ENCODE measurements at places on chromosomes 1 and 21.
A peak's percentile ranks its signal among the peaks of the same experiment; 100 is the strongest.

- no peak for DNase-seq
Observed at GRCh38 chr1:205355075-205355453, 1.7 kb downstream of the KLHDC8A start.

DNA sequence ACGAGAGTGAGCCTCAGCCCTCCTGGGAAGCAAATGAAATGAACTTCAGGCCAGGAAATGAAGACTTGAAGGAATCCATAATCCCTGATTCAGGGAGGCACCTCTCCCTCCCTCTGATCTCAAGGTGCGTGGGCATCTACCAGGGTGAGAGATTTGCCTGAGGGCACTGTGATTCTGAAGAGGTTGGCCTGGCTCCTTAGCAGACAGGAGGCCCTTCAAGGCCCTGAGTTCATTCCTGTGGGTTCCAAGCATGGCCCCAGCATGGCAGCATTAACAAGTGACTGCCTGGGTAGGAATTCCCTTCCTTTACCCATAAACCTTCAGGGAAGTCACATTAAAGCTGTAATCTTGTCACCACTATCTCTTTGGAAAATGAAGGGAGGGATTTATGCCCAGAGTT lies 29.8 kb upstream of the IFNGR2 start:
- no peak for DNase-seq

DNA sequence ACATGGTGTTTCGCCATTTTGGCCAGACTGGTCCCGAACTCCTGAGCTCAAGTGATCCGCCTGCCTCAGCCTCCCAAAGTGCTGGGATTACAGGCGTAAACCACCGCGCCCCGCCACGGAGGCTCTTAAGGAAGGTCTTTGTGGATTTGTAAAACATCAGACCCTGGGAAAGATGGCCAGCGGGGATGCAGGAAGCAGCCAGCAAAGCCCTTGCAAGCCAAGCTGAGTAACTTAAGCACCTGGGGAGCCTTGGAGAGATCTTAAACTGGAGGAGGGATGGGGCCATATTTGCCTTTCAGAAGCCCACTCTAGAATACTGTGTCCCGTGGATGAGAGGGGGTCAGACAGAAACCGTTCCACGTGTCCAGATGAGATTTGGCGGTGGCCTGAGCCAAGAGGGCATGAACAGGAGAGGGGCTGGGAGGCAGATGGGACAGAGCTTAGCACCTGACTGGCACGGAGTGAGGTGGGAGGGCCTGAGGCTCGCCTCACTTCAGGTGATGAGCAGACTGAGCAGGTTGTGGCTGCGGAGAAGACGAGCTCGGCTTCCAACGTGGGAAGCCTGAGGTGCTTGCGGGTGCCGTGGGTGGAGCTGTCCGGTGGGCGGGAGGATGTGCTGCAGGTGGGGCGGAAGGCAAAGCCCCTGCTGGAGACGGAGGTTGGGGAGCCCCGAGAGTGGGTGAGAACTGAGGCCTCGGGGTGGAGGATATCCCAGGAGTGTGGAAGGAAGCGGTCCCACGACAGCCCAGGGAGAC lies 11.7 kb downstream of the C1orf216 start:
- peak; percentile 39 for DNase-seq

GRCh38 chr1:56512724-56513494 lies 66.5 kb downstream of the PLPP3 start:
- DNase-seq, result no peak

- no peak for DNase-seq
Observed at GRCh38 chr1:224045556-224045955, 68.4 kb upstream of the FBXO28 start.

GRCh38 chr1:186937016-186937670 lies 108.4 kb downstream of the PLA2G4A start:
- DNase-seq, result no peak

- no peak for DNase-seq
Observed at GRCh38 chr1:211830055-211830327, 572 bp downstream of the LPGAT1 start.

- no peak for DNase-seq
Observed at GRCh38 chr21:42289926-42290325, 25.3 kb downstream of the TFF3 start.

DNA sequence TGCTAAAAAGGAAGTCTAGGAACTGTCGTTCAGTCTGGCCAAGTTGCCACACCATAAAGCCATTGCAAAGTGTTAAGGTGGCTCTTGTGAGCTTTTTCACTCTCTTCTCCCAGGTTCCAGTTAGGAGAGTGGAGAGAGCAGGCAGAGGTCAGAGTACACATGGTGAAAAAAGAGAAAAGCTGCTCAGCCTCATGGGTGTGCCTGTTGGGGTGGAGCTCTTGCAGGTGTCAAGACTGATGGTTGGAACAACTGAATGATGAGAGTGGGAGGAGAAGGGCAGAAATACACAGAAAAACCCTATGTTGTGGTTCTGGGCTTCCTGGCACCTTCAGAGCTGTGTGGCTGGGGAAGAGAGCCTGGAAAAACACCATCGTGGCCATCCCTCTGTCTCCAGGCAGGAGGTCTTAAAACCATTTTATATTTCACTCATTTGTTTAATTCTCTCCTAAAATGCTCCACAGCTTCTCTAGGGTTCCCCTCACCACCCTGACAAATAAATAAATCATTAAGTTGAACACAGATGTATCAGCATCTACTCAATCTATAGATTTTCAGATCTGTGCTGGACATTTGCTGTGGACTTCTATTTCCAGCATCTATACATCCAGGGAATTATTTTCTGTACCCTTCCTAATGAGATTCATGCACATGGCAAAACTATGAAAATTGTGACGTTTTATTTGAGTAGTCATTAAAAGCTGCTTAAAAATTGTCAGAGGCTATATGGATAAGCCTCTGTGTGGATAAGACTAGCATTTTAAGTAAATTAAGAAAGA lies 17.5 kb downstream of the UBASH3A start:
- peak; percentile 87 for DNase-seq

DNA sequence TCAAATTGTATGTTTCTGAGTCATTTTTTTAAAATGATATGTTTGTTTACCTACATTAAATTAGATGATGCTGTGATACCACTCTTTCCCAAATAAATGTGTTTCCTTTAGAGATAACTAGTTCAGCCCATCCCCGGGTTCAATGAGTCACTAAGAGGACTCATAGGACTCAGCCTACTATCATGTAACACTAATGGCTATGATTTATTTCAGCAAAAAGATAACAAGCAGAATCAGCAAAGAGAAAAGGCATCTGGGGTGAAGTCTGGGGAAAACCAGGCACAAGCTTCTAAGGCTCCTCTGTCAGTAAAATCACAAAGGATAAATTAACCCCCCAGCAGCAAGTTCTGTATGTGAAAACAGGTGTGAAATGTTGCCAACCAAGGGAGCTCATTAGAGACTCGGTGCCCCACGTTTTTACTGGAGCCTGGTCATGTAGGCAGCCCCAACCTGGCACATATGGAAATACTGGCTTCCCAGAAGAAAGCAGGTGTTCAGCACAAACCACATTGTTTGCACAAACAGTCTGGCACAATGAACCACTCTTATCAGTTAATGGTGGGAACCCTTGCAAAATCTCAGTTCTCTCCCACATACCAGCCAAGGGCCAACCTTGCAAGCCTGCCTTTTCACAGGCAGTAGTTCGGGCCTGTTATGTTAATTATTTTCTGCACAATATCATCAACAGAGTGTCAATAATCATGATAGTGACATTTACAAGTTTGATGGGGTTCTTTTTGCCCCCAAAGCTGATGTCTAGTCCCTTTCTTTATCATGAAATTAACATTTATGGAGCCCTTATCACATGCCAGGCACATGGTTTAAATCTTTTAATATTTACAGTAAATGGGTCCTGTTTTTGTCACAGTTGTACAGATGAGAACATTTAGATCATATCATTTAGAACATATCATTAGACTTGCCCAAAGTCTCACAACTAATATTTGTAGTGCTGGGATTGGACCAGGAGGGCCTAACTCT lies 23.1 kb upstream of the CNN3 start:
- DNase-seq, result peak; percentile 25

- DNase-seq, result no peak
Observed at GRCh38 chr1:91781901-91782622, 103.9 kb downstream of the TGFBR3 start.

GRCh38 chr1:213759359-213760181 lies 228.2 kb upstream of the PROX1 start:
- DNase-seq, result no peak

GRCh38 chr1:2289607-2290006 lies 61.5 kb downstream of the SKI start:
- no peak for DNase-seq

DNA sequence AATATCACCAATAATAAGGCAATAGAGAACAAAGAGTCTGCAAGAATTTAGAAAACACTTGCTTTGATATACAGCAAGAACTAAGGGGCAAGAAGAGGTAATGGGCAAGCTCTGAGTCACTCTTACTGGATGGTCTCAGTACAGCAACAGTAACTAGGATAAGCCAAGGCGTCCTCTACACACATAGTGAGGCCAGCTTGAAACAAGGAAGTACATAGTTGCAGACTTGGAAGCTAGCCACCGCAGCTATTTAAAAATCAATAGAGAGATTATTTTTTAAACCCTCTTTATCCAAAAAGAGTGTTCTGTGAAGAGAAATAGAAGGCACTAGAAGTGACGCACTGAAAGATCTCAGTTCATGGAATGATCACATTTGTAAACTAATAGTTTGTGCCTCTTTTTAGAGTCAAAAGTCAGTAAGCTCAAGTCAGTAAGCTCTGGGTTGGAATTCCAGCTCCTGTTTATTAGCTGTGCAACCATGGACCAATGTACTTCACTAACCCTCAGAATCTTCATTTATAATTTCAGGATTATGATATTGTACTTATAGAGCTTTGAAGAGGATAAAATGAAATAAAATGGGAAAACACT lies 118.6 kb downstream of the AKT3 start:
- DNase-seq, result no peak

DNA sequence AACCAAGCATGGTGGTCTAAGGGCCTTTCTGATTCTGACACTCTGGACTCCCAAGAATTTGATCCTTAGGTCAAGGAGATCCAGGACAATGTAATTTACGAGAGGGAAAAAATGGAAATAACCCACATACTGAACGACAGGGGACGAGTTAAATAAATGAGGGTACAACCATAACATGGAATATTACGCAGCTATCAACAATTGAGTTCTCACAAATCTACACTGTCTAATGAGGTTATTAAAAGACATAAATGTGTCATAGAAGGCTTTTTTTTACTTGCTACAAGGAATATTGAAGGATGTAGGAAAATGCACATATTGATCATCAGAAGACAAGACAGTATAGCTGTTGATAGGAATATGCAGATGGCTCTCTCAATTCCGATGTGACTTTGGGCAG lies 23.8 kb downstream of the SDC3 start:
- no peak for DNase-seq

- DNase-seq, result no peak
Observed at GRCh38 chr1:58447042-58447441, 99.5 kb downstream of the OMA1 start.

DNA sequence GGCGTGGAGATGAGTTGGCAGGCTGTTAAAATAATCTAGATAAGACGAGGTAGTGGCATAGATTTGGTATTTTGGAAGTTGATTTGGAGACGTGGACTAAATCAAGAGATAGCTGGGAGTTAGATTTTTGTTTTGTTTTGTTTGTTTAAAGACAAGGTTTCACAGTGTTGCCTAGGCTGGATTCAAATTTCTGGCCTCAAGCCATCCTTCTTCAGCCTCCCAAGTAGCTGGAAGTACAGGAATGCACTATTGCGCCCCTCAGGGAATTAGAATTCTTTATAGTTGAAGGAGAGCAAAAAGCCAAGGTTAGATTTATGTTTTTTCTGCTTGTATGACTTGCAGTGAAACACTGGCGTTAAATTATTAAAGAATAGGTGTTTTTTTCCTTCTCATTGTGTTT lies 22.3 kb upstream of the SNRPE start:
- no peak for DNase-seq

DNA sequence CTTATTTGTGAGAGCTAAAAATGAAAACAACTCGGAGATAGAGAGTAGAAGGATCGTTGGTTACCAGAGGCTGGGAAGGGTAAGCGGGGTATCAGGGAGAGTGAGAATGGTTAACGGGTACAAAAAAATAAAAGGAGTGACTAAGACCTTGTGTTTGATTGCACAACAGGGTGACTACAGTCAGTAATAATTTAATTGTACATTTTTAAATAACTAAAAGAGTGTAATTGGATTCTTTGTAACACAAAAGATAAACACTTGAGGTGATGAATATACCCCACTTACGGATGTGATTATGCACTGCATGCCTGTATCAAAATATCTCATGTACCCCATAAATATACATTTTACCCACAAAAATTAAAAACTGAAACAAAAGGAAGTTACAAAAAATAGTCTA lies 29.4 kb downstream of the FOXJ3 start:
- no peak for DNase-seq

DNA sequence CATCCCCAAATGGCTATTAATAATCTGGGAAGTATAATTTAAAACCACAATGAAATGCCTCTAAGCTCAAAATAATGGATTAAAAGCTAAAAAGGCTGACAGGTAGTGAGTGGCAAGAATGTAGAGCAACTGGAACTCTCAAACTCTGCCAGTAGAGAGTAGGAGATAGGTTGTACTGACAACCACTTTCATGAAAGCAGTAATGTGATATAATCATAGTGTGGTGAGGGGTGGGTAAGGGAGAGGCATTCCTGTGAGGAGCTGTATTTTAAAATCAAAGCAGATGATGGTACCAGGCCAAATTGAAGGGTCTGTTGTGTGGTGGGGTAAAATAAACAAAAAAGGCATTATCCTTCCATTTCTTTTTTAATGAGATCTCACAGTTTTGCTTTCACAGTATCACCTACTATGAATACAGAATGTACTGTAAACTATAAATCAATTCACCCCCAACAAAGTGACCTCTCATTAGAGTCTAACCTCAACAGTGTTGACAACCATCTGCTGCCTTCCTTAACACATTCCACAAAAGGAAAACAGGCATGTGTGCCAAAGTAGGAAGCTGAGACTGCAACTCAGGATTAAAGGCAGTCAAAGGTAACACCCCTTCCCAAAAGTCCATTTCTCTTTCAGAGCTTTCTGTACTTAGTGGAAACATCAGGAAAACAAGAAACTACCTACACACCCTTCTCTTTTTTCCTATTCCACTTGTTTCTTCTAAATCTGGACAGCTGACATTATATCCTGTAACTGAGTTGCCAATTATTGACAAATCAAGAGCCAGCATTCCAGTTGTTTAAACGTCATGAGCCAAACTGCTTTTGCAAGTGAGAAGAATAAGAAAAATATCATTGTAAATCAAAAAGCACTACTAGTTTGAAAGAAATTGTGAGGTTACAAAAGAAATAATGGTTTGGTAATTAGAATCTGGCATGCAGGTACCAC lies 130.8 kb downstream of the FAF1 start:
- no peak for DNase-seq

- DNase-seq, result no peak
Observed at GRCh38 chr1:168053681-168054080, 83.0 kb downstream of the GPR161 start.

DNA sequence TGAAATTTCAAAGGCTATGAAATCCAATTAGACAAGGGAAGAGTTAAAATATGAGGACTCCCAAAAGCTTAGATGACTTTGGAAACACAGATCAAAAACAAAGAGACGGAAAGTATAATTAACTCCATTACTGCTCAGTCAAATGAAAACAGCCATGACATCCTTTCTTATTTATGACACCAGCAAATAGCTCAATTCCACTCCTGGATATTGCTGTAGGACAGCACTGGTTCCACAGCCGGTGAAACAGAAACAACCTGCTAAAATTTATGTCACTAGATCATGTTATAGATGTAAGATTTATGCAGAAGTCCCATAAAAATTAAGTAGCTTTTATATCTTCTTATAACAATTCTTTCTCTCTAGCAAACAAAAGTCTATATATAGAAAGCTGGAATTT lies 65.6 kb upstream of the RRP15 start:
- DNase-seq, result no peak

- peak; percentile 46 for DNase-seq
Observed at GRCh38 chr1:74964508-74965102, 169.6 kb upstream of the LHX8 start.

- no peak for DNase-seq
Observed at GRCh38 chr1:90176530-90176929, 181.6 kb downstream of the ZNF326 start.
